Activated CD4-positive, CD25-positive, alpha-beta regulatory T cell treated with anti-CD3 and anti-CD28 coated beads, Interleukin-2, amount 50 U/mL, for 16 hours (primary cell): ENCODE measurements at places on chromosomes 3 and 15.

- DNase-seq = no peak
These were observed 160.9 kb upstream of the SGO1 start for GRCh38 chr3:20346916-20347315.

GRCh38 chr15:77625376-77625775 lies 7.3 kb downstream of the LINGO1 start:
- DNase-seq = no peak

DNA sequence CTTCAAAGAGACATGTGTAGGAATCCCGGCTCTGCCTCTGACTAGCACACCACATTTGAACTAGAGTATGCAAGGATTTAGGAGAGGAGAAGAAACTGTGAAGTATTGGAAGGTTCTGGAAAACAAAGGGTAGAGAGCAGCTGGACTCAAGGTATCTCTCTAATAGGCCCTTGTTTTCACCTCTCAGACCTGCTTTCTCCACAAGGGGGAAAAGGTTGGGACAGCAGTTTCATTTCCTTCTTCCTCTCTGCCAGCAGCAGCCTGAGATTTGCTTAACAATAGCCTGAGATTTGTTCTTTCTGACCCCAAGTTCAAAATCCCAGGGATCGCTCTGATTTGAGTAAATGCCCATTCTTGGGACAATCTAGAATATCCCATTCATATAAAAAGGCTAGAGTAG lies 430.6 kb upstream of the MCTP2 start:
- no peak for DNase-seq

DNA sequence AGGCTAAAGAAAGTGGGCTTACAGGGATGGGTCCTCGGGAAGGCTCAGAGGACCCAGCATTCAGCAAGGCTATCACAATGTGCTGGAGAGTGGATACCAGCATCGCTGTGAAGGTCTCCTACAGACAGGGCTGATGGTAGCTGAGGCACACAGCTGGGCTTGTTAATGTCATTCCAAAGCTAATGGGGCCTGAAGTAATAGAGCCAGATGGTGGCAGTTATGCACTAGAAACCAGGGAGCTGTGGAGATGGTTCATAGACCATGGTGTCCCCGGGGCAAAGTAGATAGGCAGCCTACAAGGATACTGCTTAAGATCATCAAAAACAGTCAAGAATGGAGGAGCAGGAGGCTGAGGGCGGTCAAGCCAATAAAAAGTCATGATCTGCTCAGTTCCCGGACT lies 24.8 kb upstream of the BOC start:
- no peak for DNase-seq

- no peak for DNase-seq
These were observed 23.0 kb downstream of the TPM1 start for GRCh38 chr15:63065262-63066221.

DNA sequence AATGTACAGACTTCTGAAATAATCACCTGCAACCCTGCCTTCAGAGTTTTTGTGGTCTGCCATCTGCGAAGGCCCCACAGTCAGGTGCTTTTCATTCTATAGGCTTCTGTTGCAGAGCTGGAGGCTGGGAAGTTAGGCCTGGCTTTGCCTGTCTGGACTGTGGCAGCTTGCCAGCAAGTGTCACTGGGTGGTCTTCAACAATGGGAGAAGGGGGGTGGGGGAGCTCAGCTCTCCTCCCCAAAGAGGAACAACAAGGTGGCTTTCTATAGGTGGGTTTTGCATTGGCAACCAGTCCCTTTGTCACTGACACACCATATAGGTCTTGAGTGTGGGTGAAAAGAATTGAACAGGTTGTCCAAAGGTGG lies 7.3 kb downstream of the BOC start:
- DNase-seq = no peak
